ENCODE measurements at places on chromosomes 16 and 17.

- no peak for DNase-seq
Measured at GRCh38 chr17:74786431-74787055, 10.4 kb upstream of the NAT9 start.

GRCh38 chr17:38562903-38563302, 42.8 kb downstream of the SRCIN1 start:
- DNase-seq = no peak

DNA sequence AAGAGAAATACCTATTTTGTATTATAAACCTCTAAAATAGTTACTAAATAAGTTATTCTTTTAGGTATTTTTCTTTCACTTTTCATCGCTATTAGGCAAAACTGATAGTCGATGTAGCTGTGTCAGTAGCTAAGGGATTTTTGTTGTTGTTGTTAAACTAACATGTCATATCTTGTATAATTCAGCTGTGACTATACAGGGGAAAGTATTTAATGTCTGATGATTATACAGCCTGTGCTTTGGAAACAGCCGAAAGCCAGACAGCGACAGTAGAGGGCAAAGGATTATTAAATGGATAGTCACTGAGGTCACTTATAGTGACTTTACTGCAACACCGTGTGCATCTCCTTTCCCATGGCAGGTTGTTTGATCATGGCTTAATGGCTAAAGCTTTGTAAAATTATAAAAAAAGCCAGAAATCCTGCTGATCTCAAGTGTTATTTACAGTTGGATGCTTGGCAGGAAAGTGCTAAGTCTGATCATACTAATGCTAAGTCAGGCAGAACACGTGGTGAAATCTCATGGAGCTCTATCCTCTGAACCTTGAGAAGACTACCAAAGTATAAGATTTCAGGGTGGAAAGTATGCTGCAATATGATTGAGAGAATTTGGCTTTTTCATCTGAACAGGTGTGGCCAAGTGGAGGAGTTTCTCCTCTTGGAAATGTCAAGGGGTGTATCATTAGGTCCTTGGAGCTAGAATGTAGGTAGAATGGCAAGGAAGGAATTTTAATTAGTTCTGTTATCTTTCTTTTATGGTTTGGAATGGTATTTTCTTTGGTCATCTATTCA, 88.4 kb downstream of the FTO start:
- DNase-seq = no peak

GRCh38 chr17:29640413-29640812, 17.7 kb upstream of the CORO6 start:
- DNase-seq = no peak

DNA sequence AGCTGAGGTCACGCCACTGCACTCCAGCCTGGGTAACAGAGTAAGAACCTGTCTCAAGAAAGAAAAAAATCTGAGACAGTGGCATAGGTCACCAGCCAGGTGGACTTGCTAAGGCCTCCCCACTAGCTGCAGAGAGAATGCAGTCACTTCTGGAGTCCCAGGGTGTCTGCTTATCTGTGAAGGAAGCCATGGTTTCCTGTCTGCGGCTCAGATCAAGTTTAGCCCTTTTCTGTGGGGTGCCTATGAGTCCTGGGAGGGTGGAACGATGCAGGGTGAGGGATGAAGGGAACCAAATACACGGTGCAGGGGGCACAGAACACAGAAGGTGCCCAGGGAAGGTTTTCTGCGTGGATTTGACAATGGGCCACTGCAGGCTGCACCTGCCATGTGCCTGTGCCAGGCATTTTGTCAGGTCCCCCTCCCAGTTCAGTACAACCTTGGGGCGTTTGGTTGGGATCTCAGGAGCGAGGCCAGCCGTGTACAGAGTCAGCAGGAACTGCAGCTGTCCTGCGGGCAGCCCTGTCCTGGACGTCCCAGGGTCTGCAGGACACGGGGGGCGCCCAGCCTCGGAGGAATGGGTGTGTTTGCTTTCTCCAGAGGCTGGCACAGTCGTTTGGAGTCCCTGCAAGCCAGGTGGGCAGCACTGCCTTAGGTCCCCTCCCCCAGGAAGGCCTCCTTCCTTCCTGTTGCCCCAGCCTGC, 41.8 kb downstream of the RAB11FIP4 start:
- peak; percentile 12 for DNase-seq

- DNase-seq = no peak
Measured at GRCh38 chr17:82062076-82062983, 3.3 kb downstream of the DUS1L start.

DNA sequence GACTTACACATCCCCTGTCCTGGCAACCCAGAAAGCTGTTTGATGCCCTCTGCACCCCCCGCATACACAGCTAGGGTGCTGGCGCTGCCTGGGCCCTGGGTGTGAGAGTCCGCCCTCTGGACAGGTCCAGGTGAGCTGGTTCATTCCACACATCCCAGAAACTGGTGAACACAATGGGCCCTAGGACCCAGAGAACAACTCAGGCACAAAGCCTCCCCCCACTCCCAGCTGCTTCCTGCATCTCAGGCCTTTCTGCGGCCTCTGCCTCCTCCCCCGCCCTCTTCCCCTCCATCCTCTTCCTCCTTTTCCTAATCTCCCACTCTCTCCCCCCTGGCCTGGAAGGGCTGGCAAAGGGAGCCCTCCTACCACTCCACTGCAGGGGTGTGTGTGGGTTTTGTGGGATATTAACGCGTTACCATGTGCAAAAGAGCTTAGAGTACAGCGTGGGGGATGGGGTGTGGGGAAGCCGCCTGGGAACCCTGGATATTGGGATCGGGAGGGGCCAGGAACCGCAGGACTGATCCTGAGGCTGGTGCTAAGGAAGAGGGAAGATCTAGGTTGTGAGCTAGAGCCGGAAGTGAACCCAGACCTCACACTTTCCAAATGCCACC, 1.6 kb upstream of the PPP1R9B start:
- DNase-seq = peak; percentile 57

DNA sequence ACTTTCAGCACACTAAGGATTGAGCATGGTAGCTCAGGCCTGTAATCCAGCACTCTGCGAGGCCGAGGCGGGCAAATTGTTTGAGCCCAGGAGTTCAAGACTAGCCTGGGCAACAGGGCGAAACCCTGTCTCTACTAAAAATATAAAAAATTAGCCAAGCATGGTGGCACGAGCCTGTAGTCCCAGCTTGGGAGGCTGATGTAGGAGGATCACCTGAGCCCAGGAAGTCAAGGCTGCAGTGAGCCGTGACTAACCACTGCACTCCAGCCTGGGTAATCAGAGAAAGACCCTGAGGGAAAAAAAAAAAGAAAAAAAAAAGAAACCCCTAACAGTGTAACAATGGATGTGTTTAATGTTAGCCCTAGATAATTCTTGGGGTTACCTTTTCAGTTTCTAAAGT, 24.0 kb downstream of the PARN start:
- DNase-seq = no peak

DNA sequence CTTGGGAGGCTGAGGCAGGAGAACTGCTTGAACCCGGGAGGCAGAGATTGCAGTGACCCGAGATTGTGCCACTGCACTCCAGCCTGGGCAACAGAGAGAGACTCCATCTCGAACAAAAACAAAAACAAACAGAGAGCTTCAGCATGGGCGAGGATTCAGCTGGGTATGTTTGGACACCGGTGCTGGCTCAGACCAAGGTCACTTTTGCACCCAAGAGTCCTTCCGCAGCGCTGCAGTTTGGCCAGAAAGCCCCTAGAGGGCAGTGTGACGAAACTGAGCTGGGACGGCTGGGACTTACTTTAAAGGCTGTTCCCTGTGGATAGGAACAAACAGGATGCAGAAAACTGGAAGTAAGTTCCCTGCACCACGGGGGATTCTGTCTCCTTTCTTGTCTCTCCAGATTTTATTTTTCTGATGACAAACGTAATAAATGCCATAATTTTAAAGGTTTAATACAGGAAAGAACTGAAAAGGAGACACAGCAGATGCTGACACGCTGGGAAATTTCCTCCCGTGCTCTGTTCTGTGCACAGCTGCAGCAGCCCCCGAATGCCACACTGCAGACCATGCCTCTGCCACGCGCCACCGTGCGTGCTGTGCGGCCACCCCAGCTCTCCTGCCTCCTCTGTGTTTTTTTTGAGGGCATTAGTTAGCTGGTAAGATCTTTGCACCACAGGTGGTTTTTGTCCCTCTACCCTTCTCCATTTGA, 25.2 kb upstream of the USP36 start:
- peak; percentile 52 for DNase-seq

DNA sequence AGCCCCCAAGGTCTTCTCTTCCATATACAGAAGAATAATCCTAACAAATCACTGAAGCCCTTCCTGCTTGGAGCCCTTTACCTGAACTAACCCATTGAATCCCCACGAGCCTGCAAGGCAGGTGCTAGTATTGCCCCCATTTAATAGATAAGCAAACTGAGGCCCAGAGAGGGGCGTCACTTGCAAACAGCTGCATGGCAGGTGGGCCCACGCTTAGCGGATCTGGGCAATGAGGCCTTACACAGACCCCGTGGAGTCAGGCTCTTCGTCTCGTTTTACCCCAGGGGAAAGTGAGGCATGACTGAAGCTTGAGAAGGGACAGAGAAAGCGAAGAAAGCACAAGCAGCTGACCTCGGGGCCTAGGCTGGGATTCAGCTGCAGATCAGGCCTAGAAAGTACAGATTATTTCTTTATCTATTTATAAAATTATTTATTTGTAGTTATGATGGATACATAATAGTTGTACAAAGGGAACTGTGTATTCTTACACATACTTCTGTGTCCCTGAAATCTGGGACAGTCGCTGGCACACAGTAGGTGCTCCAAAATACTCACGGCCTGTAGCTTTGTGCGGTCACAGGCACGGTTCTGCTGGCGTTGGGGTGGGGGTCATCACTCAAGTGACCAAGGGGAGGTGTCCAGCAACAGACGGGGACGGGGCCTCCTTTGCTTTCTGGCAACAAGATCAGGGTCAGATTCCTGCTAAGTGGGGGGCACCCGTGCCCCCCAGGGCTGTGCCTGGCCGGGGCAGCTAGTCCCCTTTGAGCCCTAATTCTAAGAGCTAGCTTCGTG, 223.2 kb upstream of the GSE1 start:
- no peak for DNase-seq

- no peak for DNase-seq
Measured at GRCh38 chr17:83154311-83155127, 75.1 kb downstream of the METRNL start.

- DNase-seq = no peak
Measured at GRCh38 chr17:77098884-77099545, 41.8 kb upstream of the SEC14L1 start.

DNA sequence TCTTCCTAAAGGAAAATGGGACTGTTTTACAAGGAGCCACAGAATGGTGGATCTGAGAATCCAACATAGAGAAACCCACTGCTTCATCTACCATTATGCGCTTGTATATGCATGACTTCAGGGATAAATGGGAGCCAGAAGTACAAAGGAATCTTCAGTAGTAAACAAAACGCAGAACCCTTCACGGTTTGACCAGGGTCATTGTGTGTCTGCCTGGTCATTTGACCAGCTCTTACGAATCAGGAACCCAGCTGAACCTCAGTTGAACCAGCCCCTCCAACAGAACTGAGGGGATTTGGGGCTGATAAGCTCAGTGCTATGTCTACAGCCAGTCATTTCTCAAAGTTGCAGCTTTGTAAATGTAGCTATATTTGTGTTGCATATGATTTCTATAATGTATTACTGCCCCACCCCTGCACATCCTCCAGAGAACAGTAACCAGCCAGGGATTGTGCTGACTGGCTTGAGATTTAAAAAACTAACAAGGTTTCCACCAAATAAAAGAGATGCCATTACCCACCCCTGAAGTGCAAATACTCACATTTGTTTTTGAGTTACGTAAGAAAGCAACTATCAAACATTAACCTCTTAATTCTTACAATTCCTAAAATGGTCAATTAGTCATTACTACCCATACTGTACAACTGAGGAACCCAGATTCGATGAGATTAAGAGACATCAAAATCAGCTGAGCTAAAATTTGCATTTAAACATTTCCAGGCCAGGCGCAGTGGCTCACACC, 6.3 kb downstream of the CMTM4 start:
- no peak for DNase-seq

DNA sequence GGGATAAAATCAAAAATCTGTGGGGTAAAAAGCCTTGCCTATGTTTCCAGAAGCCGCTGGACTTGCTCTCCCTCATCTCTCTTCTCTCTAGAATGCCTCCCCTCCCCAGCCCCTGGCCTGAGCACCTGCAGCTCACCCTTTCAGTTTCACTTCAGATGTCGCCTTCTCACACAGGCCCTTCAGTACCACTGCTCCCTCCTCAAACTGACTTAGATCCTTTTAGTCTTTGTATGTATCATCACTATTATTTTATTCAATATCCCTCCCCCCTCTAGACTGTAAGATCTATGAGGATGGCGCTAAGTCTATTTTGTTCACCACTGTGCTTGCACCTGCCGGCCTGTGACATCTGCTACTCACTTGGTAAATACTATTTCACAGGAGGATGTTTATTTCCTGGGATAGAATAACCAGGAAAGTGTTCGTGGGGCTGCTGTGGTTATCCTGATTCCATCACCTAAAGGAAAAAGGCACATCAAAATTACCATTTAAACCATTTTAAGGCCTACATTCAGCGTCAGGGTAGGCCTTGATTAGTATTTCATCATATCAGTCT, 122.3 kb downstream of the MRTFB start:
- peak; percentile 28 for DNase-seq

DNA sequence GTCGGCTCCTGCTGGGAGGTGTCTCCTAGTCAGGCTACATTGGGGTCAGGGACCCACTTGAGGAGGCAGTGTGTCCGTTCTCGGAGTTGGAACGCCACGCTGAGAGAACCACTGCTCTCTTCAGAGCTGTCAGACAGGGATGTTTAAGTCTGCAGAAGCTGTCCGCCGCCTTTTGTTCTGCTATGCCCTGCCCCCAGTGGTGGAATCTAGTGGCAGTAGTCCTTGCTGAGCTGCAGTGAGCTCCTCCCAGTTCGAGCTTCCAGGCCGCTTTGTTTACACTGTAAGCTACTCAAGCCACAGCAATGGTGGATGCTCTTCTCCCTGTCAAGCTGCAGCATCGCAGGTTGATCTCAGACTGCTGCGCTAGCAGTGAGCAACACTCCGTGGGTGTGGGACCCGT, 36.0 kb downstream of the ITFG1 start:
- DNase-seq = no peak

DNA sequence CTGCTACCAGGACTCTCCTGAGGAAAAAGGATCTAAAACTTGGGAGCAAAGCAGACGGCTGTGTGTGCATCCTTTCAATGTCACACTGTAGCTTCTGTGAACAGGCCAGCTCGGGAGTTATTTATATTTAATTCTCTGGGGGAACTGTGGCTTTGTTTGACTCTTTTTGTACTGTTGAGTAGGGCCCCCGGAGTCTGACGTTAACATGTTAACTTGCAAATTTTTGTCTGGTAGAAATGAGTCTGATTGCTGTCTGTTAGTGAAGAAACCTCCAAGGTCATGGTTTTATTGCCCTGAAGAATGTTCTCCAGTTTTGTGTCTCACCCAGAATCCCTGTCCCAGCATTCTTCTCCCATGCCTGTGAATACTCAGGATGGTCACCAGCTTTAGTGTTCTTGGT, 14.2 kb upstream of the KCNG4 start:
- no peak for DNase-seq

DNA sequence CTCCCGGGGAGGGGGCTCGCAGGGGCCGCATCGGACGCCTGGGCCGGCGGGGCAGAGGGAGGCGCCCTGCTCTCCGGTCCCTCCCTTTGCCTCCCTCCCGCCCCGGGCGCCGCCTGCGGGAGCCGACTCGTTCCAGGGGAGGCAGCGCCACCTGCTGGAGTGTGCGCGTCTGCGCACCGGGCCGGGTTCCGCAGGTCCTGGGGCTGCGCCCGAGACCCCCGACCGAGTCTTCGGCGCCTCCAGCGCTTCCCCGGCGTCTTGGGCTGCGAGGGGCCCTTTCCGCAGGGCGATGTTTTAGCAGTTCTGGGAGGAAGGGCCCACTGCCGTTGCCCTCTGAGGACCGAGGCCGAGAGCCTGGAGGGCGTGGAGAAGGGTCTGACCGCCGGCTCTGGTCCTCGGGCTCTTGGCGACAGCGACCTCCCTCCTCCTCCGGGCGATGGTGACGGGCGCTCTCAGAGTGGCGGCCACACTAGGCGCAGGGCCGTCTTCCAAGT, 106.3 kb downstream of the SEC14L1 start:
- DNase-seq = peak; percentile 84

Data from stimulated activated CD4-positive, alpha-beta T cell treated with anti-CD3 and anti-CD28 coated beads, Interleukin-1b, Interleukin-23, amount 100 ng/mL, for 48 hours (primary cell).